Effector CD4-positive, alpha-beta T cell (primary cell): ENCODE measurements at places on chromosomes 7 and 10.

- no peak for DNase-seq
These were observed 355.2 kb upstream of the LRGUK start for GRCh38 chr7:133771788-133772419.

GRCh38 chr10:70145666-70146488, 623 bp downstream of the TYSND1 start:
- DNase-seq: peak; percentile 67

- DNase-seq: no peak
These were observed 83.0 kb upstream of the INHBA start for GRCh38 chr7:41785840-41786239.

DNA sequence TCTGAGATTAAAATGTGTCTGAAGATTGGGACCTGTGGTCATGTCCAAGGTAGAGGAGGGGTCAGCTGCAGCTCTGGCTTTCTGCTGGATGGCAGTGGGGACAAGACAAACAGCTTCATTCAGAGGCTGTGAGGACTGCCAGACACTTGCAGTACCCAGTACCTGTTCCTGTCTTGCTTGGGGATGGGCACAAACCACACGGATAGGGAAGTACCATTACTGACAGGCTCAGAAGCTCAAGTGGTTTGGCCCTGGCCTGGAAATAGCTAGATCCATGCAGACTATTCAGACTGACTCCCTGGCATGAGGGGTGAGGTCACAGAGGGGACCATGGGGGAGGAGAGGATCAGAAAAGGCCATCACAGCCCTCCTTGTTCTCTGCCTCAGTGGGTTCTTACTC, 56.0 kb upstream of the COMTD1 start:
- no peak for DNase-seq

DNA sequence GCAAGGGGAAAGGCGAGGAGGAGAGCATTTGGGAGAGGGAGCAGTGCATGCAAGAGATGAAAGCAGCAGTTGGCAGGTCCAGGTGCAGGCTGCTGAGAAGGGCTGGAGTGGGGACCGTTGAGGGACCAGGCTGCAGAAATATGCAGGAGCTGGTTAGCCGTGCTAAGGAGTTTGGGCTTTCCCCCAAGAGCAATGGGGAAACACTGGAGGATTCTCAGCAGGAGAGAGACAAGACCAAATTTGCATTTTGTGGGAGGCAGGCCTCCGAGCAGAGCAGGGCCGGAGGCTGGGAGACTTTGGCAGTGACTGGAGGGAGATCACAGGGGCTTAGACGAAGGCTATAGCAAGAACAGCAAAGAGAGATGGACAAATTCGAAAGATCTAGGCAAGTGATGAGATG, 11.8 kb downstream of the BTBD16 start:
- DNase-seq: no peak

GRCh38 chr10:121900443-121901174, 27.2 kb downstream of the ATE1 start:
- DNase-seq: no peak

DNA sequence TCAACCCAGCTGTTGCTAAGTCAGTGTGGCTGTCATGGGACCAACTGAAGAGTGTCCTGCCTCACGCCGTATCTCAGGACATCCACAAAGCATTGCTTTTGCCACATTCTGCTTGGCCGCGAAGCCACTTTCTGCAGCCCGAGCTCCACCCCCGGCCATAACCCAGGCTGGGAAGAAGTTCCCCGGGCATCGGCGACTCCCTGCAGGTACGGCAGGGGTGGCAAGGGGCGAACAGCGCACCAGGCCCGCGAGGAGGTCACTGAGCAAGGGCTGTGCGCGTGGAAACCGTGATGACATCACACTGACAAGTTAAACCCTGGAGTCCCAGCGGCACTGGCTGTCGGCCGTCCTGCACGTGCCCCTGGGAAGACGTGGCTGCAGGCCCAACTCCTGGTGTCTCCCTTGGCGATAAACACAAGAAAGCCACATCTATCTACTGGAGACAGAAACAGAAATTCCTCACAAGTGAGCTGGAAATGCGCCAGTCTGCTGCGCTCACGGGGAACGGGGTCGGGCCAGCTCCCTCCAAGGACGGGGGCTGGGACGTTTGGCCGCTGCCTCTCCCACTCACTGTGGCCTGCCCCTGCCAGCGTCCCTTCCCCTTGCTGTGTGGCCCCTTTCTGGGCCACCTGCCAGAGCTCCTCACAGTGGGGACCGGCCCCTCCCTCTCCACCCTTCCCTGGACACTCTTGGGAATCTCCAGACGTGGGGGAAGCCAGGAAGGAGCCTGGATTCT, 326.3 kb downstream of the DNAJB6 start:
- no peak for DNase-seq

GRCh38 chr7:143931739-143932138, 3.3 kb upstream of the OR2F2 start:
- no peak for DNase-seq

DNA sequence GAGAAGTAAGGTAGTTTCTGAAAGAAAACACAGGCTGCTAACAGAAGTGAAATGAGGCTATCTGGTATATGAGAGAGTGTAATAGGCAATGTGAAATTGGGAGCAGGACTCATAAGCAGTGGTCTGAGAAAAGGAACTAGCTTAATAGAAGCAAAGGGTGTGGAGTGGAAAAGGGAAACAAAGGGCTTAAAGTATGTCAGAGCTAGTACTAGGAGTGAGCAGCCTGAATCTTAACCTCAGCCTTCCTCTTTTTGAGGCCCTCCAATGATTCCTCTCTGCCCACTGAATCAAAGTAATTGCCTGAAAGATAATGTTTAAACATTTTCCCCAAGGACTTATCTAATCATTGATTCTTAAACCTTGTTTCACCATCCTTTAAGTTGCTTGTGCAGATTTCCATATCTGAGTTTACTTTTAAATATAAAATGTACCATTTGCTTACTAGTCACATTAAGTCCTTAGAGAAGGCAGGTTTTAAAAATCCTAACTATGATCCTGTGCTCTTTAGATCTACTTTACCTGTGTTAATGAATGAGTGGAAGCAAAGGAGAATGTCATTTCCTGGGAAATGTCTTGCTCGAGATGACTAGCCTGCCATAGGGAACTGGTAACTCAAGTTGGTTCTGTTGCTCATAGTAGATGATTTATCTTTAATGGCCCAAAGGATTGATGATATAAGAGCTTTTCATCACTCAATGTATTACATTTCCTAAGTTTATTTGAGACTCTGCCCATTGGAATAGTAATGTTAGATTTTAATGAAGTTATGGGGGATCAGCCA, 155.0 kb downstream of the SKAP2 start:
- DNase-seq: no peak

DNA sequence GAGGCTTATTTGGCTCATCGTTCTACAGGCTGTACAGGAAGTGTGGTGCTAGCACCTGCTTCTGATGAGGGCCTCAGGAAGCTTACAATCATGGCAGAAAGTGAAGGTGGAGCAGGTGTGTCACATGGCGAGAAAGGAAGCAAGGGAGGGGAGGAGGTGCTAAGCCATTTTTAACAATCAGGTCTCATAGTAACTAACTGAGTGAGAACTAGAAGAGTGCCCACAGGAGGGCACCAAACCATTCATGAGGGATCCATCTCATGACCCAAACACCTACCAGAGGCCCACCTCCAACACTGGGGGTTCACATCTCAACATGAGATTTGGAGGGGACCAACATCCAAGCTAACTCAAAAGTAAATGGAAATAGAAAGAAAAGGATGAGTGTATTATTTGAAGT, 78.1 kb downstream of the CXCL12 start:
- DNase-seq: no peak

GRCh38 chr10:111093741-111094380, 17.0 kb downstream of the ADRA2A start:
- DNase-seq: no peak

DNA sequence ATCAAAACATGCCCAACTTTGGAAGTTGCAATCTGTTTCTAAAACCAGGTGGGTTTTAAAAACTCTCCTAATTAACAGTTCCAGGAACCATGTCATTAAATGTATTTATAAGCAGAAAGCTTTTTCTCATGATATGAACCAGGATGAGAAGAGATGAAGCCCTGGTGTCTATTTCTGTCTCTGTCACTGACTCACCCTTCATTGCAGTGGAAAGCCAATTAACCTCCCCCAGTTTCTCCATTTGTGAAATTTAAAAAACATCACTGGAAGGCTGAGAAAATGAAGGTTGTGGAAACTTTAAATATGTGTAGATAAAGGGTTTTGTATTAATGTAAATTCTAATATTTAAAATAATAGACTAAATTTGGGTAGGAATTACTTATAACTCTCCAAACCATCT, 1088.0 kb downstream of the SORCS1 start:
- DNase-seq: no peak

DNA sequence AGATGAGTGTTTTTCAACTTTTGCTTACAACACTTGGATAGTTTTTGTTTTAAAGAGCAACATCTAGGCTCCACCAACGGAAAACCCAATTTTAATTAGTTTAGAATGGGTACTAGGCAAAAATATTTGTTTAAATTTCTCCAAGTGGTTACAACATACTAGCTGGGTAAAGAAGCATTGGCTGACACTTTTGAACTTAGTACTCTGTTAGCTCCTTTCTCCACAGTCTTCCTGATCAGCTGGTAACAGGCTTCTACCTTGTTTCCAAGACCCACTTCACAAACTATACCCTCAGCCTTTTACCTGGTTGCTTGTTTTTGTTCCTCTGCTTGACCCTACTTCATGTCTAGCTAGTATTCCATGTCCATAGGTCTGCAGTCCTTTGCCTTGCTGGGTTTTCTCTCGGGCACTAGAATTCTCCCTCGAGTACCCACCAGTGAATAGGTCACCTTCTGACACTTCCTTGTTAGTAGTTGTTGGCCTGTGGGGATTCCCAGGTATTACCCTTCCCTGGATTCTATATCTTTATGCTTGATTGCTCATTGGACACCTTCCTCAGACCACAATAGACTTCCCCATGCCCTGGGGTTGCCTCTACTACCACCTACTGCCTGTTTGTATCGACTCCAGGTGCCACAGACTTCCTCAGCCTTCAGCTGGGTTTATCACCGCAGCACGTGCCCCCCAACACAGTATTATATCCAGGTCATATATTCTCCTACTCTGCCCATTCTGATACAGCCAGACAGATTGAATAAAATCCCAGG, 42.0 kb downstream of the PRPS1L1 start:
- DNase-seq: no peak

DNA sequence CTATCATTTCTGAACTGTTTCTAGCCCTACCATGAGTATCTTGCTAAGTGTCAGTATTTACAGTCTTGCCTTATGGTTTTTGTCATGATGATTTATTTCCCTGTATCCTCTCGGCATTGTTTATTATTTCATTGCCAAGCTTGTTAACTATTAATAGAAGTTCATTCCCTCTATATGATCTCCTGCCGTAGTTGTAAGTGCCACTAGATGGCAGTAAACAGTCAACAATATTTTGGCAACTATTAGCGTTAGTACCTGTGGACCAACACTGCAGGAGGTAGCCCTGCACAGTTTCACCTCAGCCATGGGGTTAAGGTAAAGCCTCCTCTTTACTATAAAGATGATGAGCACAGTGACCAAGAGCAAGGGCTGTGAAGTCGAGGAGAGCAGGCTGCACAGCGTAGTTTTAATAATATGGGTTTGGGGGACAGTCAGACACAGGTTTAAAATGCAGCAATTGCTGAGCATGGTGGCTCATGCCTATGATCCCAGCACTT, 26.1 kb upstream of the CCNJ start:
- DNase-seq: peak; percentile 30

DNA sequence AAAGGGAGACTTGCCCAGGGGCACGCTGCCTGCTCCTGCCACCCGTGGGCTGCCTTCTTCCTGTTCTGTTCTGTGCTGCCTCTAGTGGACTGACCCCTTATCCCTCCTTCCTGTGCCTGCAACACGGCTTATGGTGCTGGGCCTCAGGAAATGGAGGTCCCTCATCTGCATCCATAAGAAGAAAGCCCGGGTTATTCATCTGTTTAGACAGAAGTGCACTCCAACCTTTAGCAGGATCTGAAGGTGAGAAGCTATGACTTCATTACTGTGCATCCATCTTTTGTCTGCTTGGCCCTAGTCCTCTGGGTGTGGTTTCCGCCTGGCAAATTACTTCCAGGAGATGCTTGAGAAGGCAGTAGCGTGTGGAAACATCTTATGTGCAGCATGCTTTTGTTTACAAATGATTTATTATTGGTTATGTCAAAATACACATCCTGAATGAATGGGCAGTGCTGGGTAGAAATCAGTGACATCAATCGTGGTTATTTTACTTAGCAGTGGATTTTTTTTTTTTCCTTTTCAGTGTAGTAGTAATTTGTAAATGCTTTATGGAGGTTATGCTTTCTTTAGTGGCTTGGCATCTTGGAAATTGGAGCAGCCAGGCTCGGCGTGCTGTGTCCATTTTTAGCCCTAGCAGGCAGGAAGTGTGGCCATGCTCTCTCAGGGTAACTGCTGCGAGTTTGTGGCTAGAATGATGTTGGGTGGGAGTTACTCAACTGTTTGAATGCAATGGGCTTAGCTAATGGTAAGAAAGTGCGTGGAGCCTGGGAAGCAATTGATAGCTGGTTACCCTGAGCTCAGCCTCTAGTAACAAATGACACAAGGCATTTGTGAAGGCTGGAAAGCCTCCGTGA, 12.7 kb downstream of the PTPRE start:
- no peak for DNase-seq

DNA sequence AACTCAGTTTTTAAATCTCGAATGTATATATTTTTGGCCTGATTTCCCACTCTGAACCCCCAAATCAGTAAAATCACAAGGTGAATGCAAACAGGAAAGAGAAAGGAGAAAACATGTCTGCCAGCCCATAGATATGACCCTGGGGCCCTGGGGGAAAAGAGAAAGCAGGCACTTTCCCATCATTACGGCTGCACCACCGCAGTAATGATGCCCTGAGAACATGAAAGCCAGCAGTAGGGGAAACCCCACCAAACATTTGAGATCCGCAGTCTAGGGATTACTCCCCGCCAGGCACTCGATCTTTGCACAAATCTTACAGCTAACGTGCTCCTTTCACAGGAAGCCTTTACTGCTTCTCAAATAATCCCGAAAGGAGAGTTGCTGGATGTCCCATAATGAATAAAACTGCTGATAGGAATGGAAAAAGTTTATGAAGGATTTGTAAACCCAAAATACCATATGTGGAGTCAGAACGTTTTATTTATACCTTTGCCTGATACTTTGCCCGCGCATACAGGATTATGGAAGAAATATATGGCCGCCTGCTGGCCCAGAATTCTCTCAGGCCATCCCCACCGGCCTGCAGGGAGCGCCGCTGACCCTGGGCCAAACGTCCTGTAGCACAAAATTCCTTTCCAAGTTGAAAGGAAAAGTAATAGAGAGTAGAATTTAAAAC, 180.0 kb upstream of the INHBA start:
- DNase-seq: no peak

- DNase-seq: no peak
These were observed 67.4 kb downstream of the PCGF5 start for GRCh38 chr10:91287912-91288311.

DNA sequence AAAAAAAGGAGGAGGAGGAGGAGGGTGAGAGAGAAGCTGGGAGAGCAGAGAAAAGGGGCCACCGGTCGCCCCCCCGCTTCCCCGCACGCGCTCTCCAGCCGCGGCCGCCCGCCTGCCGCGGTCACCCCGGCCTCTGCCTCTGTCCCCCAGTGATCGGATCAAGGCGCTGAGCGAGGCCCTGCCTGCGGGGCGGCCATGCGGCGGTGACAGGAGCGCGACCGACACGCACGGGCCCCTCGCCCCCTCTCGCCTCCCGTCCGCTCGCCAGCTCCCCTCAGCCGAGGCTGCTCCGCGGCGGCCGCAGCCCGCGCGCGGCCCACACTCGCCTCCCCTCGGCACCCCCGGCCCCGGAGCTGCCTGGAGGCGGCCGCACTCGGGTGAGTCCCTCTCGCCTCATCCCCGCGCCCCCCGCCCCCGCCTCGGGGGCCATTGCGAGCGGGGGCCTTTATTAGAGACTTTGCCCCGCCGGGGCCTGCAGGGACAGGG, at the start of gene GTF2I:
Gene GTF2I, plus strand, starts transcription at position 27 of the 486 bp plus-strand sequence. CDS start 31,411 bp downstream, outside the sequence.
- DNase-seq: no peak

GRCh38 chr7:50352282-50352681, 47.8 kb downstream of the IKZF1 start:
- DNase-seq: no peak
